ENCODE measurements at places on chromosomes 12 and 14.

DNA sequence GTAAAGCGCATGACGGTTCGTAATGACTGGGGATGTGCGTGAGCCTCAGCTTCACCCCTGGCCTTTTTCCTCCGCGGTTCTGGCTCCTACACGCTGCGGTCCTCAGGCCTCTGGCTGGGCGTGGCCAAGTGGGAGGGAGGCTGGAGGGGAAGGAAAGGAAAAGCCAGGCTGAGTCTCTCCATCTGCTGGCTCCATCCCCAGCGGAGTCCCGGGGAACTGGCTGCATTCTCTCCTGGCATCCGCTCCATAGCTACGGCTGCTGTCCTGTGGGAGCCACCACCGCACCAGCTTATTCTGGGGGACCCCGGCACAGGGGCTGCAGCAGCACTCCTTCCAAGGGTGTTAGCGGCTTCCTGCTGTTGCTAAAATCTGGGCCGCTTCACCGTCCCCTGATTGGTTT, 68.2 kb upstream of the SLC24A4 start:
- DNase-seq, result no peak

- no peak for DNase-seq
These were observed 15.8 kb upstream of the KRT7 start for GRCh38 chr12:52217223-52217622.

DNA sequence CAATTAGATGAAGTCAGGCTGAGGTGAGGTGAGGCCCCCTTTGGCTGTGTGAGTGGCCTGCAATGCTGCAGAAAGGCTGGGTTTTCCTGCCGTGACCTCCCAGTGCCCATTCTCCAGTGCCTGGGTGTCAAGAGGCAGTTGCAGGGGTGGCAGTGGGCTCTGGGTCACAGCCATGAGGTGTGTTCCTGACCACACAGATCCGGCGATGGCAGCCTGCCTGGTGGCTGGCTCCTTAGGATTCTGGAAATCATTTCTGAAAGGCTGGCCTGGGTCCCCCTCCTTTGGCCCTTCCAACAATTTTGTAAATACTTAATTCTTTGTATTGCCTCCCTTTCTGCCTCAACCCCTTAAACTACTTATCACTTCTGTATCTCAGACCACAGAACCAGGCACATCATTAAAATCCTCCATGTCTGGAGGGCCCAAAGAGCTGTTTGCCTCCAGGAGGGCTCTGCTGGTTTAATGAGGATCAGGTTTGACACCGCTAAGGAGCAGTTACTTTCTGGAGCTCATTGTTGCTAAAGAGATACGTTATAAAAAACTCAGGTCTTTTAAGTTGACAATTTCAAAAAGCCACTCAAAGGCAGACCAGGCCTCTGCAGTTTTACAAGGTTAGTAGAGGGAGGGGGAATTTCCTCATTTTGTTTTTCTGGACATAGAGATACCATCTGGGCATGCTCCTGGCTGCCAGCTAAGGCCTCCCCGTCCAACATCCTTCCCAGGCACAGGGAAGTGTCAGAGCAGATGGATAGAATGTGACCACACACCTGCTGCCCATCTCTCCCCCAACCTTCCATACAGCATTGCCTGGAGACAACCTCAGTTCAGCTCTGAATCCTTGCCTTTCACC, 204.4 kb downstream of the FOXN3 start:
- no peak for DNase-seq

- DNase-seq, result no peak
These were observed 58.0 kb downstream of the EEA1 start for GRCh38 chr12:92871116-92871515.

- no peak for DNase-seq
These were observed 5.5 kb downstream of the AMN start for GRCh38 chr14:102927878-102928411.

- DNase-seq, result no peak
These were observed 118.6 kb upstream of the RTL1 start for GRCh38 chr14:101022121-101022520.

- no peak for DNase-seq
These were observed 37.1 kb upstream of the PLEK2 start for GRCh38 chr14:67449096-67449495.

DNA sequence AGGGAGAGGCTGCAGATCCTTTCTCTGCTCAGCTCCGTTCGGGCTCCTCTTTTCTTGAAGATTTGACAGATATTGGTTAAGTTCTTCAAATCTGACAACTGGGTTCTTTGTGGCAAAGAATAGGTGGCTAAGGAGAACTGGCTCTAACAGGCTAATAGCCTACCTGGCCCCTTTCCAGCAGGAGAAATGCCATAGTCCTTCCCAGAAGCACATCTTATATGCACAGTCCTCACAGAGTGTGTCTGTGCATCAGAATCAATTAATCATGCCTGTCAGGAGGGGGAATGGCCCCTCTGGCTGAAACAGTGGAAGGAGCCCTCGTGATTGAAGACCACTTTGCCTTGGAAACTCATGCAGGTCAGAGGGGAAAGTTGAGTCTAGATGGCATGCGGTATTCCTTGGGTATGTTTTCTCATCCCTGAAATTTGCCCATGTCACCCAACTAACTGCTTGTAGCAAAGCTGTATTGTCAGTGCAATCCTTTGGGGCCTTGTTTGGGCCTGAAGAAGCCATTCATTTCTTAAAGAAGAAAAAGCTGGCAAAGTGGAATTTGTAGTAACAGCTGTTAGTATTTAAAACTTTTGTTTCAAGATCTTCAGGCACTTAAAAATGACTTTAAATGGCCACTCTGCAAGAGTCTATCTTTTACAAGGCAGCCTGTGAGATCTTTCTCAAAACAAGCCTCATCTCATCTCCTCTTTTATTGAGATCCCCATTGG, 251.5 kb downstream of the ZFP36L1 start:
- DNase-seq, result no peak
